Activated CD4-positive, alpha-beta T cell treated with anti-CD3 and anti-CD28 coated beads, Interleukin-2, amount 50 U/mL, for 48 hours (primary cell): ENCODE measurements at places on chromosomes 6 and 20.

DNA sequence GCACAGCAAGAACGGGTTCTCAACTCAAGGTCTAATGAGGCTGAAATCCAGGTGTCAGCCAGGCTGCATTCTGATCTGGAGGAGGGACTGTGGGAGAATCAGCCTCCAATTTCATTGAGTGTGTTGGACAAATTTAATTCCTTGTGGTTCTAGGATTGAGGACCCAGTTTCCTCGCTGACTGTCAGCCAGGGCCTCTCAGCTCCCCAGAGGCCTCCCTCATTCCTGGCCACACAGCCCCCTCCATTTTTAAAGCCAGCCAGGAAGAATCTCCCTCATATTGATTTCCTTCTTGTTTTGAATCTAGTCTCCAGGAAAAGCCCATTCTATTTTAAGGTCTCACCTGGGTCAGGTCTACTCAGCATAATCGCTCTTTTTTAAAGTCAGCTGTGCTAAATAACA is 73.7 kb upstream of the ARMC2 start:
- no peak for DNase-seq

GRCh38 chr6:7805078-7805849 is 79.4 kb downstream of the BMP6 start:
- DNase-seq: no peak

GRCh38 chr6:15985379-15985959 is 143.4 kb upstream of the MYLIP start:
- no peak for DNase-seq

GRCh38 chr6:149231778-149232177 is 85.7 kb upstream of the TAB2 start:
- DNase-seq: no peak

GRCh38 chr6:140001821-140002341 is 627.4 kb upstream of the CITED2 start:
- no peak for DNase-seq

DNA sequence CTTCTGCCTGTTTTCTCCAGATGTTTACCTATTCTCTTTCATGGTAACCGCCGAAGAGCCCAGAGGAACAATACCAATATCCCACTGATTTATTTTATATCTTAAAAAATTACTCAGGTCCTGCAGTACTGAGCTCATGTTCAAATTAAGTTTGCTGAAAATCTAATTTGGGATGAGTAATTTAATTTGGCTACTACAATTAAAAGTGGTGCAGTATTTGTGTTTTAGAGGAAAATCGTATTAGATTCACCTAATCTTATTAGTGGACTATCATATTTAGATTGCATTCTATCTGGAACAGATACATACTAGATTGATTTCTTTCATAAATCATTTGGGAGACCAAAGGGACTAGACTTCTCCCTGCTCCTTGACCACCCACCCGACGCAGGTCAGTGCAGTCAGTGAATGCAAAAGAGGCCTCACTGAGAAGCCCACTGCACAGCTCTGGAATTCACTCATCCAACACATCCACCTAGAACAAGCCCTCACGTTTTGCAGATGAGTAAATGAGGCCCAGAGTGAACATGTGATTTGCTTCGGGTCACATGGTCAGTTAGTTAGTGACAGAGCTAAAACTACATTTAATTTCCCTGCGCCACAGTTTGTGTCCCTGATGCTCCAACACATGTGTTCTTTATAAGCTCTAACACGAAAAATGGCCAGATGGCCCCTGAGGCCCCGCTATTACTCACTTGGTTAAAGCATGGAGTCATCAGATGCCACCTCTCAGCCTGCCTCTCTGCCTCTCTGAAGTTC is 101.8 kb downstream of the TRERF1 start:
- DNase-seq: no peak

DNA sequence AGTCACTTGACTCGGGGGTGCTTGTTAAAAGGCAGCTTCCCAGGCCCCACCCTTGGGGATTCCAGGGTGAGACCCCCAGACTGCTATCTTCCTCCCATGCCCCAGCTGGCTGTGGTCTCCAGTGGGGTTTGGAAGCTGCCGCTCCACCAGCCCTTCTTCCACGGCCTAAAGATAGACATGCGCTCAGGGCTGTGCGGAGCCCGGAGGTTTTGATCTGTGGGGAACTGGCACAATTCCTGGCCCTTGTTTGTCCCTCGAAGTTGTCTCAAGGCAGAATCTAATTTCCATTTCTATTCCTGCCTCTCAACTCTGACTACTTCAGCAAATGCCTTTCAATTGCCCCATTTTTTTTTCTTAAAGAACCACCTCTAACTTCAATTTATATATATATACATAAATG is 120.7 kb upstream of the SRSF6 start:
- DNase-seq: no peak

GRCh38 chr6:160378218-160378617 is 30.0 kb downstream of the SLC22A3 start:
- no peak for DNase-seq

- peak; percentile 88 for DNase-seq
Measured at GRCh38 chr6:159044899-159045727, at the start of gene TAGAP. TAGAP (minus strand) TSS chr6:159044991; CDS start chr6:159044146, 845 bp downstream.

GRCh38 chr6:114955363-114955762 is 612.5 kb upstream of the HS3ST5 start:
- no peak for DNase-seq

GRCh38 chr6:30889921-30890645 is 5.8 kb downstream of the DDR1 start:
- no peak for DNase-seq

- no peak for DNase-seq
Measured at GRCh38 chr6:127301199-127301700, 34.6 kb downstream of the RNF146 start.

- DNase-seq: no peak
Measured at GRCh38 chr20:10843146-10843711, 169.4 kb upstream of the JAG1 start.

- no peak for DNase-seq
Measured at GRCh38 chr20:22962567-22963439, 72.3 kb upstream of the SSTR4 start.

DNA sequence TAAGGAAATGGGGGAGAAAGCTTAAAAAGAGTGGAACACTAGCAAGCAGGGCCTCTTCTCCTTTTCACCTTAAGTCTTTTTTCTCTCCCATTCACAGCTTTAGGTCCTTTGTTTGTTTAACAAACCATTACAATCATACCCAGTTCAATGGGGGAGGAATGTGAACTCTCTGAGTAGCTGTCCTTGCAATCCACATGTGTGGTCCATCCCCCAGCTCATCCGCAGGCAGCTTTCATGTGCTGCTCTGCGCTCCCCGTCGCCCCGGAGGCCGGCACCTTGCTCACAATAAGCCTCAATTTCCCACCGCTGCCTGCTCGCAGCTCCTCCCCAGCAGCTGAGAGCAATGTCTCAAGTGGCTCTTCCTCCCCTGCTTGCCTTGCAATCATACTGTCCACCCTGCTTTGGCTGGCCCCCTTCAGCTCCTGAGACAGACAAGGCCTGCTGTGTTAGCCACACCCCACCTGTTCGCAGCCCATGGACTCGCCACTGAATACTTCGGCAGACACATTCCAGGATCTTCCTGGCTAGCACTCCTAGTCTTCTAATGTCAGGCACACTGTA is 49.1 kb downstream of the PLAGL1 start:
- no peak for DNase-seq

DNA sequence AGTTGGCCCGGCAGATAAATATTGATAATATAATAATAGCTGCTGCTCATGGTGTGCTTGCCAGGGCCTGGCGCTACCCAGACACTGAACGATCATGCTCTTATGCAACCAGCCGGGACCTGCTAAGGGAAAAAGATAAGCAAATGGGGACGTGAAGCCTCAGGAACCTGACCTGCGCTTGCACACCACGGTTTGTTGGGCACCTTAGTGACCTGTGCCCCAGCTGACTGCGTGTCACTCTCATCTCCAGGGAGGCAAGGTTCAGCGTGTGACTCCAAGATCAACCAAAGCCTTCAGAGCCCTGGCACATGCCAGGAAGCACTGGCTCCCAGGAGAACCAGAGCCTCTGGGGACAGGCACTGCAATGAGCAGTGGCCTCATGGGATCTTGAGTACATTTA is 111.1 kb downstream of the AGPAT4 start:
- no peak for DNase-seq

DNA sequence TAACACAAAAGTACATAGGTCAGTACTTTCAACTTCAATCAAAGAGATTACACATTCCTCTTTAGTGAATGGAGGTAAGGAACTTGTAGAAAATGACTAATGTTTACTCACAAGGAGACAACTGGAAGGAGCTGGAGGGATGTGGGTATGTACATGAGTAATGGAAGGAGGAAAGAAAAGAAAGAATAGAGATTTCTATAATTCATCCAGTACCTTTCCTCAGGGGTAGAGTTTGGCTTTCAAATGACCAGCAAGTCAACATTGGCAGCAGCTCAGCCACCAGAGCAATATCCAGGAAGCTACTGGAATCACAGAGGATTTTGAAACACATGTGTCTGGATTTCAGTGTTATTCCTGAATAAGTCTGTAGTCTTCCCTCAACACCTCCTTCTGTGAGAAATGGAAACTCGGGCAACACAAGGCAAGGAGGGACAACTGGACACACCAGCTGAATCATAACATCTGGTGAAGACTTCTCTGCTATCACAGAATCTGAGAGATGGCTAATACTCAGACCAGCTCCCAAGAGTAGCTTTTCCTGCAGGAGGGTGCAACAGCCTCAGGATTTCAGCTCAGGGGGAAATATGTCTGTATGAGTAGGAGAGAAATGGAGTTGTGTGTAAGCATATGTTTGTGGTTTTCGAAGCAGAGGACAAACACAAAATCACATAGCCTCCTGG is 98.8 kb downstream of the HAO1 start:
- DNase-seq: no peak

GRCh38 chr6:74431873-74432580 is 736.0 kb downstream of the CD109 start:
- no peak for DNase-seq

- no peak for DNase-seq
Measured at GRCh38 chr6:144277174-144277573, 8.0 kb upstream of the UTRN start.

DNA sequence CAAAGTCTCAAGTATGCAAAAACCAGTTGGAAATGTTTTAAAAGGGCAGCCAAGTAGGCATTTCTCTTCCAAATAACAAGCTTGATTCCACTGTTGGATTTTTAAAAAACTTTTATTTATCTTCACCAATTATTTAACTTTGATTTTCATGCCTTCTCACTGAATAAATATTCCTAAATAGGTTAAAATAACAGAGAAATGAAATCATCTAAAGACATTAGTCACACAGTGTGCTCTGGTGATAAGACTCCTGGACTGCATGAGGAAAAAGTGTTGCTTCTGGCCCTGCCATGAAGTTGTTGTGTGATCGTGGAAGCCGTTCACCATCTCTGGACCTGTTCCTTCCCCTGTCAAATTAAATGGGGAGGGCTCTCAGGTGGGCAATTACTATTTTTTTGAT is 33.8 kb upstream of the IGF2R start:
- no peak for DNase-seq

DNA sequence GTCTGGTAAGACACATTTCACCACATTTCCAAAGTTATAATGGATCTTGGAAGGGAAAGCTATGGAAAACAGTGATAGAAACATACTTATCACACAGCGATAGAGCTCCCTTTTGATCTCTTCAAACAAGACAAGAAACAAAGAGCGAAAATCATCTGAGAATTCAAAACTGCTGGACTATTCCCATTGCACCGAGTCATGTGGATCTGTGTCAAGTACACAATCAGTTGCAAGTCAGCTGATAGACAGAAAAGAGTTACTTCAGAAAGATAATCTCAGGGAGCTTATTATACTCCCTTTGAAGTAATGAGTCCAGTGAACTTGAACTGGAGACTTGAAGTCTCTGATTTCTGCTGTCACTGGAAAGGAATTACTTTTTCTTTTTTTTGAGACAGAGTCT is 89.7 kb upstream of the GCM1 start:
- no peak for DNase-seq

DNA sequence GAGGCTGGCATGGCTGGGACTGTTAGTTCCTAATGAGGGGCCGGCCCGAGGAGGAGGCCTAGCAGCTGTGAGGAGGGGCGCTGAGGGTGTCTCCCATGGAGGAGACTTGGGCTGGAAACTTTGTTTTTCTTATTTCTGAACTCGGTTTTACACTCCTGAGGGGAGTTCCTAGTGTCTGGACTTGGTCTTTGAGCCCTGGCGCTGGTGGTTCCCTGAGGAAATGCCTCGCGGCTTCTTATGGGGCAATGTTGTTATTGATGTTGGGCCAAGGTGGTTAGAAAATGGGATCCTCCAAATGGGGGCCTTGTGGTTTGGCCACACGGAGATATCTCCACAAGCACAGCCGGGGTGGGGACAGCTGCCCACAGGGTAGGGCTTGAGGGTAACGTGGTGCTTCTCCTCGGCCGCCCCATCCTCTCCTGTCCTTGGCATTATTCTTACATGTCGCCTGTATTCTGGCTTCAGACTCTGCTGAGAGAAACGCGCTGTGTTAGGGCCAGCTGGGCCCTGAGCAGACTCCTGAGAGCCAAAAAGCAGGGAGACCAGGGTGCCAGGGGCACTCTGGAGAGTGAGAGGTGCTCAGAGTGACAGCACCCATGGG is 136.9 kb downstream of the FOXO3 start:
- DNase-seq: no peak

DNA sequence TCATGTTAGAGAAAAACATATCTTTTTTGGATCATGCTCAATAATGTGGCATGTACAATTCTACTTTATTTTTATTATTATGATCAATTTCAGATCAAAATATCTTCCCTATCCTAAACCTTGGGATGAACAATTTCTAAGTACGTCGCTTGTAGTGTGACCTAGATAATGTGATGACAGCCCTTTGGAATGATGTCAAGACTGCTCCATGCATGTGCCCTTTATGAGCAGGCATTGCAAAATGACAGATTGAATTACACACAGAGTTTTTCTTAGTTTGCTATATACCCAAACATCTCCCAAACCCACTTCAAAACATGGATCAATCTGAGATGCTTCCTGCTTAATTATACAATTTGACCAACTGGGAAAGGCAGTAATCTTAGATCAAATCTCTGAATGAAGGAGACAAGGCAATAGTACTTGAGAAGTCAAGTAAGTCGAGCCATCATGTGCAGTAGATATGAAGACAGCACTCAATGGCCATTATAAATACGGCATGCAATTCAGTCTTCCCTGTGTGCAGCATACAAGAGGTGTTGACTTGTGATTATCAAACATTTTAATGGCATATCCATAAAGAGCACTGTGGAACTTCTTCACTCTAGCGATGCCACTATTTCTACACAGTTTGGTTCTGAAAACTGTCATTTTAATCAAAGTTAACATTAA is 294.8 kb downstream of the RNF144B start:
- DNase-seq: no peak

- DNase-seq: no peak
Measured at GRCh38 chr20:58783511-58784011, 67.1 kb downstream of the GNAS-AS1 start.
